ENCODE measurements at places on chromosomes 4 and X.

- DNase-seq, result no peak
Observed at GRCh38 chrX:129262912-129263311, 260.4 kb downstream of the SMARCA1 start.

GRCh38 chrX:53048169-53049126 lies at the start of gene GPR173:
Gene GPR173, plus strand, starts transcription at chrX:53048789. Its CDS starts 27,833 bp downstream, at chrX:53076622.
- DNase-seq, result peak; percentile 78

DNA sequence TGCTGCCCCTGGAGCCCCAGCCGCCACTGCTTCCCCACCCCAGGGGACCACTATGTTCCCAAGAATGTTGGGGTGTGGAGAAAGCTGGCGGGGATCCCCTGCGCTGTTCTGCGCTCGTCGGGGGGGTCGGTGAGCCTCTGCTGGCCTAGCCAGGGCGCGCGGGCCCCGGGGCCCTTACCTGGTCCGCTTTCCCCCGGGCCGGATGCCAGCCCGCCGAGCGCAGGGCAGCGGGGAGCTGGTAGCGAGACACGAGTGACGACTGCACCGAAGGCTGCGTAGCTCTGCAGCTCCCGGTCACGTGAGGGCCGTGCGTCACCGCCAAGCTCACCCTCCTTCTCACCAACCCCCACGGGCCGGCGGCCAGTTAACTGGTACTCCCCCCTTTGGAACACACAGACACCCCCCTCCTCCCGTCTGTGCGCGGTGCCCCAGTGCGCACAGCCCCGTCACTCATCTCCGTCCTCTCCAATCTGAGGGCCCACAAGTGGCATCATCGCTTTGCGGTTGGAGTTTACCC lies at the start of gene BEX1:
Gene BEX1 (minus strand): TSS at position 254 of the 517 bp plus-strand sequence. CDS start 897 bp downstream, outside the sequence.
- peak; percentile 70 for DNase-seq

DNA sequence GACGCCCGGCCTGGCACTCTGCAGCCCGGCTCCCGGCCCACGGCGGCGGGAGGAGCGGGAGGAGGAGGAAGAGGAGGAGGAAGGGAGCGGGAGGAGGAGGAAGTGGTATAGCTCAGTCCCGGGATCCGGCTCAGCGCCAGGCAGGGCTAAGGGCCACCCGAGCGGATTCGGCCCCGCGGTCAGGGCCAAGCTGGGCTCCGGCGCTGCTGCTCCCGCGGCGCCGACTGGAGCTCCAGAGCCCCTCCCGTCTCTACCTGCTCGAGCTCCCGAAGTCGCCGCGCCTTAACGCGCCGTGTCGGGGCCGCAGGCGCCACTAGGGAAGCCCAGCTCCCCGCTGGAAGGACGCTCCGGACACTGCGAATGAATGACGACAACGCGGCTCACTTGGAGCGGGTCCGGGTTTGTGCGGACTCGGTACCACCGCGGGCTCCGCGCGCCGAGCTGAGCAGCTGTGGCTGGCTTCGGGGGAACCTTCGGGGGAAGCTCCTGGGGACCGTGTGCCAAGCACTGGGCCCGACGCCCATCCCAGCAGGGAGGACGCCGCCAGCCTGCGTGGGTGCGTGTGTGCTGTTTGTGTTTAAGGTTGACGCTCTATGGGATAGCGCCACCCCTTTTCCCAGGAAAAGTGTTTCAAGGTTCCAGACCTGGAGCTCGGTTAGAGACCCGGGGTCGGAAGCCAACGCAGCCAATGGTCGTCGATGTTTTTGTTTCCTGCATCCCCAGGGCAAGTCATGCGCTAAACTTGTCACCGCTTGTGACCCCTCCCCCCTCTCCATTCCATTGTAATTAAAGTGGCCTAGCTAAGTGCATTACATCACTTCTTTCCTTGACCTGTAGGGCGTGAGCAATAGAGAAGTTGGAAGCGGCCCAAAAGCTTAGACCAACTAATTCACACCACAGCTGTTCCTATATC lies at the start of gene TBC1D9:
Gene TBC1D9 (minus strand): TSS at position 67 of the 913 bp plus-strand sequence. CDS start 340 bp downstream, outside the sequence.
- DNase-seq, result peak; percentile 81

- no peak for DNase-seq
Observed at GRCh38 chr4:102862016-102862415, 6.8 kb upstream of the CISD2 start.

DNA sequence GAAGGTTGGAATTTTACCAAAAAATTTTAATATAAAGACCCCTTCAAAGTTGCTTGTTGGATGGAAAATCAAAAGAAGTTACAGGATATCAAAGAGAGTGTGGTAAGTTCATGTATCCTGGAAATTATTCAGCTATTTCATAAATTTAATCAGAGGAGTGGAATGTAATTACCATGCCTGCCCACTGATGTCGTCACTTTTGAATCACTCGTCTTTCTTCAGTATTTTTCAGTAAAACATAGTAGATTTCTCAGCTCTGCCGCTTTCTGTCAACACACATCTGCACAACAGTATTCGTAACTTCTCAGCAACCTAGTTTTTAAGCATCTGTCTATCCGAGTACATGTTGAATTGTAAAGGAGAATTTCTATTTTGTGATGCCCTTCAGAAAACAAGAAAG lies 2163.0 kb upstream of the AGA start:
- no peak for DNase-seq

GRCh38 chr4:94523617-94524016 lies 71.9 kb downstream of the PDLIM5 start:
- DNase-seq, result no peak

DNA sequence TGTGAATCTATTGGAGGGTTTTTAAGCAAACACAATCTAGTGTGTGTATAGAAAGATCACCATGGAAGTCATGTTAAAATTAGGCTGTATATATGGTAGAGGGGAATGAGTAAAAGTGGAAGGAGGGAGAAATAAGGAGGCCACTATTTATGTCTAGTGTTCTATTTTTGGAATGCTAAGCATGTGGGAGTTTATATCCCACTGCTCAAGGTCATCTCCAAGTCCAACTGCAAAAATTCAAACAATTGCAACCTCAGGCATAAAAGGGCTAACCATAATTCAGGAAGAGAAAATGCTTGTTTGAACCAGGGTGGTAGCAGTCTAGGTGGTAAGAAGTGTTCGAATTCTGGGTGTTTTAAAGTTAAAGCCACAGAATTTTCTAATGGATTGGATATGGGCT lies 39.2 kb downstream of the SERPINA7 start:
- DNase-seq, result no peak

- no peak for DNase-seq
Observed at GRCh38 chr4:88012647-88013046, 5.2 kb downstream of the PKD2 start.

- no peak for DNase-seq
Observed at GRCh38 chr4:3225071-3225850, 23.7 kb upstream of the MSANTD1 start.

- DNase-seq, result no peak
Observed at GRCh38 chrX:67693928-67694327, 150.1 kb downstream of the AR start.

GRCh38 chr4:139593091-139593564 lies 37.1 kb upstream of the SETD7 start:
- DNase-seq, result no peak

- no peak for DNase-seq
Observed at GRCh38 chr4:17448689-17449088, 63.2 kb downstream of the QDPR start.

GRCh38 chr4:89657931-89658700 lies 178.8 kb downstream of the SNCA start:
- DNase-seq, result no peak

- no peak for DNase-seq
Observed at GRCh38 chr4:1638873-1639272, 45.2 kb downstream of the FAM53A start.

Measured in H7 (cell line).